ENCODE measurements at places on chromosomes 16 and 17.

GRCh38 chr17:79930877-79931816 is 91.9 kb upstream of the CBX4 start:
- no peak for DNase-seq

GRCh38 chr17:63361182-63361581 is 84.9 kb downstream of the CYB561 start:
- no peak for DNase-seq

DNA sequence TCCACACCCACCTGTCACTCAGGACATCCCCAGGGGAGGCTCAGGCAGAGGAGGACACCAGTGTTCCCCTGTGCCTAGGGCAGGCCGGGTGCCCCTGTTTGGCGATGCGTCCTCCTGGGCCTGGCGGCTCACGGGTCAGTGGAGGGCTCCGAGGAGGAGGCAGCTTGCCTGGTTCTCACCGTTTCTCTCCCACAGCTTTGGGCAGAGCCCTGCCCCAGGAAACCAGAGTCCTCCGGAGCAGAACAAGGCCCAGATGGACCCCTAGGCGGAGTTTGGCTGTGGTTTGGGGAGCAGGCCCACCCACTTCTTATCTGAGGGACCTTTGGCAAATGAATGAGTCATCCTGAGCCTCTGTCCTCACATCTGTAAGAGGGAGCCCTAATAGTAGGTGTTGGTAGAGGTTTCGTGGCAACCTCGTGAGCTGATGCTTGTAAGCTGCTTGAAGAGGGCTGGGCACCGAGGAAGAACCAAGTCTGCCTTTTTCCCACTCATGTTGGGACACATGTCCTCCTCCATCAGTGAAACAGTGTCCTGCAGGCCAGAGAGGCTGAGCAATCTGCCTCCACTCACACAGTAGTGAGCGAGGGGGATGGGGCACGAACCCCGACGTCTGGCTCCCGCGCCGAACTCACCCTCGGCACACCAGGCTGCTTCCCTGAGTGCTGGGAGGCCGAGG is 247.0 kb upstream of the CIBAR2 start:
- DNase-seq, result no peak

GRCh38 chr16:65319621-65320231 is 197.9 kb upstream of the CDH11 start:
- no peak for DNase-seq

Data from naive thymus-derived CD4-positive, alpha-beta T cell (primary cell).